ENCODE measurements at places on chromosomes 16 and 17.
A peak's percentile ranks its signal among the peaks of the same experiment; 100 is the strongest.

DNA sequence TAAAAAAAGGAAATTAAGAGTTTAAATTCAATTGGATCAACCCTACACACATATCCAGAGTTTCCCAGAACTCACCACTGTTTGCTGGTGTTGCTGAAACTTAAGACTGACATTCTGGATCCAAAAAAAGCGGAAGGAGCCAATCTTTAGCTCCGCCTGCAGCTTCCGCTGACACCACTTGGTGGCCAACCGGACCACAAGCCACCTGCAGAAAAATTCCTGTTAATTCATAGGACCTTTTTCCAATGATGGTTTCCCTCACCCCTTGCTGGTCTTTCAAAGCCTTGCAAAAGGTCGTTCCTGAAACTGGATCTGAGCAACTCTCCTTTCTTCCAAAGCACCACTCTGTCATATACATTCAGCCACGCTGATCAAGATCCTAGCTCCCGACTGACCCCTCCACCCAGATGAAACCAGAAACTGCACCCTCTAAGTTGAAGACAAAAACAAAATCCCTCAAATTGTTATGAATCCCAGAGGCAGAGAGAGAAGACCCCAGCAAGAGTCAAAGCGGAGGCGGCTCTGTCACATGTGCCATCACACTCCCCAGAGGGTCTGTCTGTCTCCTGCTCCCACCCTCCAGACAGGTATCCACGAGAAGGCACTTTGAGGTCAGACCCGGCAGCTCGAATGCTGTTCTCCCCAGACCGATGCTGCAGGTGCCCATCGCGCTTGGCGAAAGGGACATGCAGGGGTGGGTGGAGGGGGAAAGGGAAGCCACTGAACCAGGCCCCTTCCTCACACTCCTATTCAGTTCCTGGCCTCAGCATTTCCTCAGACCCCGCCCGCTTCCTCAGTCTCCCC is 773 bp downstream of the BLTP2 start:
- DNase-seq: peak; percentile 67

DNA sequence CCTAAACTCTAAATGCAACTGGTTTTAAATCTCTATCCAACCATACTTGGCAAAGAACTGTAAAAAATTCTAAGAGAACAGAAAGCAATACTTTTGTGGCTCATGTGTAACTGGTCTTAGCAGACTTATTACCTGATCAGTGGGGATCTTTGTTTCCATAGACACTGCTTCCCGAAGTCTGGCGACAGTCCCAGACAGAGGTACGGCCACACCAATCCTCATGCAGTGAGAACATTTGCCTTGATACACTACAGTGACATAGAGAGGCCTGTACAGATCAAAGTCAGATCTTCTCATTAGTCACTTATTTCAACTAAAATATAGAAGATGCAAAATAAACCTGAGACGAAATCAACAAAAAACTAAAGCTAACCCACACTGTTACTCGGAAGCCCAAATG is 43.9 kb downstream of the USP31 start:
- no peak for DNase-seq

DNA sequence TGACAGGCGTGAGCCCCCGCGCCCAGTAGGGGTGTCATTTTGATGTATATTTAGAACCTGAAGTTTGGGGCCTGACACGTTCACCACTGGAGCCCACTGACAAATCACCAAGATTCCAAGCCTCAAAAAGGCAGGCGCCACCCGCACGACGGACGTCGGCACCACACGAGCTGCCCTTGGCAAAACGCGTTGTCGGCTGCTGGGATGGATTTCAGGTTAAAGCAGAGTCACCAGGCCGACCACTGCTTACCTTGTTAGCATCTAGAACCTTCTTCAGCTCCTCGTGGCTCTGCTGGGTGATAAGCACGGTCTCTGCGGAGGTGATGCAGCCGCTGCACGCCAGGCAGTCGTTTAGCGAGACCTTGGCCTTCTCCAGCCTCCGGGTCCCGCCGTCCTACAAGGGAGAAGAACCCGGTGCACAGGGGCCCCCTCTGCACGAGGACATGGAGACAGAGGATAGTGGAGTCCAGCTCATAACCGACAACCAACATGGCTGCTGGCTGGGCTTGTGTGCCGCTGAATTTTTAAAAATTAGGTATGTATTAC is 3.8 kb downstream of the CIAO3 start:
- no peak for DNase-seq

GRCh38 chr16:17334096-17334495 is 136.7 kb downstream of the XYLT1 start:
- no peak for DNase-seq

- no peak for DNase-seq
Measured at GRCh38 chr17:43015579-43015978, 6.6 kb downstream of the VAT1 start.

DNA sequence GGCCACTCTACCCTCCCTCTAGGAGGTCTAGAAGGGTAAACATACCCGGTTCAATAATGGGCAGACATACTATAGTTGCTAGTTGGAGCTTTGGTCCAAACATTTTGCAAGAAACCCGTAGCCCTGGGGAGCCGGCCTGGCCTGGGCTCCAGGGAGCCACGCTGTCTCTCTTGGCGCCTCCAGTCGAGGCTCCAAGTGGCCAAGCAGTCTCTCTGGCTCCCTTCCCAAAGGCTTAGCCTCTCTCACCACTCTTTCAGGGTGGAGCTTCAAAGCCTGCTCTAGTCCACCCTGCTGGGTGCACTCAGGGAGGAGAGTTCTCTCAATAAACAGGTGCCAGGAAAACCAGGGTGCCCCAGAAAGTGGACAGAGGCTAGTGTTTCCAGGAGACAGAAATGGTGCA is 32.2 kb downstream of the RCVRN start:
- no peak for DNase-seq

DNA sequence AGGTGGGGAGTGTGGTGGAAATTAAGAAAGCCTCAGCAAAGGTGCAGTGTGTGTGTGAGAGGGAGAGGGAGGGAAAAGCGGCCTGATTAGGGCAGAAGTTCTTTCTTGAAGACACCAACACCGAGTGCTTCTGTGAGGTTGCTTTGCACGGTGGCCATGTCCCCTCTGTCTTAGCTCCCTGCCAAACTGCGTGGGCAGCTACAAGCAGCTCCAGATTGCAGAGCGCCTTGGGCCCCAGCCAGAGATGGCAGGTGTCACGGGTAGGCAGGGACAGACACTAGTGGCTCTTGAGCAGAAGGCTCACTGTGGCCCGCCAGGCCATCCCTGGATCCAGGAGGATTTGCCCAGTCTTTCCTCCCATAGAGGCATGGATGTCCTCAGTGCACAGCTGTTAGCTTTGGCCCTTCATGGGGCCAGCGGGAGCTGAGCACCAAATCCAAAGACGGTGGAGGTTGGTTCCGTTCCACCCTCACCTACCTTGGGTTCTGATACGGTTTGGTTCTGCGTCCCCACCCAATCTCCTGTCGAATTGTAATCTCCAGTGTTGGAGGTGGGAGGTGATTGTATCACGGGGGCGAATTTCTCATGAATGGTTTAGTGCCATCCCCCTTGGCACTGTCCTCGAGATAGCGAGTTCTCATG is 21.4 kb downstream of the KIAA0513 start:
- no peak for DNase-seq

DNA sequence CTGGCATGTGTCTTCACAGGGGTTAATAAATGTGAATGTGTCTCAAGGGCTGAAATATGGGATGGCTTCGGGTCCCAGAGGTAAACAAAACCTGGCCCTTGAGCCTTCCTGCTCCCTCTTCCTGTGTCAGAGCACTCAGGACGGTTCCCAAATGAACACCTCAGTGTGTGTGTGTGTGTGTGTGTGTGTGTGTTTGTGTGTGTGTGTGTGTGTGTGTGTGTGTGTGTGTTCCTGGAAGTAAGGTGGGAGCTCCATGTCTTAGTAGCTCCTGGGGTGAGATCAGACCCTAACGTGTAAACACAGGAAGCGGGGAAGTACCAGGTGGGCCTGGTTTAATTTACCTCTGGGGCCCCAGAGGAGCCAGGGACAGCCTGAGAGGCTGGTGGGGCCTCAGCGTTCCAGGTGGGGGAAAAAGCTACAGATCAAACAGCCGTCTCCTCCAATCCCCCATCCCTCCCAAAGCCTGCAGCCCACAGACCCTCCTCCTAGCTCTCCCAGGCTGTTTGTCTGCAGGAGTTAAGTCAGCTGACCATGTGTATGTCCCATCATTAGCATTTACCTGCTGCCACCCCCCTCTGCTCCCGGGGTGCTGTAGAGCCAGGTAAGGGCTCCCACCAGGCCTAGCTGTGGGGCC is 6.1 kb downstream of the KIF19 start:
- DNase-seq: no peak

DNA sequence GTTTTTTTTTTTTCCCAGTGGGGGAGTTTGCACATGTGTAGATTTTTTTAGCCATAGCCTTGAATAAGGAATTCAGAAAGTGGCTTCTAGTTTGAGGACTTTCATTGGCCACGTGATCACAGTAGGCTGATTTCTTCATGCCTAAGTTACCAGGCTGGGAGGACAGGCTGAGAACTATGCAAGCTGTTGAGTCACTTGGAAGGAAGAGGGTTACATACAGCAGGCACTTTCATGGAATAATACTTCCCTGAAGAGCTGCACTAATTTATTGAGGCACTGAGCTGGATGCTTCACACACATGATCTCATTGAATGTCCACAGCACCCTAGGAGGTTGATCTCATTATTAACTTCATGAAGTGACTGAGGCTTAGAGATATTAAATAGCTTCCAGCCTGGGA is 22.8 kb downstream of the PRKCB start:
- DNase-seq: no peak

DNA sequence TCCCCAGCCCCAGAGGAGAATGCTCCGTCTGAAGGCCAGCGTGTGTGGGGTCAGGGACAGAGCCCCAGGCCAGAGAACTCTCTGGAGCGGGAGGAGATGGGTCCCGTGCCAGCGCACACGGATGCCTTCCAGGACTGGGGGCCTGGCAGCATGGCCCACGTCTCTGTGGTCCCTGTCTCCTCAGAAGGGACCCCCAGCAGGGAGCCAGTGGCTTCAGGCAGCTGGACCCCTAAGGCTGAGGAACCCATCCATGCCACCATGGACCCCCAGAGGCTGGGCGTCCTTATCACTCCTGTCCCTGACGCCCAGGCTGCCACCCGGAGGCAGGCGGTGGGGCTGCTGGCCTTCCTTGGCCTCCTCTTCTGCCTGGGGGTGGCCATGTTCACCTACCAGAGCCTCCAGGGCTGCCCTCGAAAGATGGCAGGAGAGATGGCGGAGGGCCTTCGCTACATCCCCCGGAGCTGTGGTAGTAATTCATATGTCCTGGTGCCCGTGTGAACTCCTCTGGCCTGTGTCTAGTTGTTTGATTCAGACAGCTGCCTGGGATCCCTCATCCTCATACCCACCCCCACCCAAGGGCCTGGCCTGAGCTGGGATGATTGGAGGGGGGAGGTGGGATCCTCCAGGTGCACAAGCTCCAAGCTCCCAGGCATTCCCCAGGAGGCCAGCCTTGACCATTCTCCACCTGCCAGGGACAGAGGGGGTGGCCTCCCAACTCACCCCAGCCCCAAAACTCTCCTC is 10.4 kb downstream of the CX3CL1 start:
- DNase-seq: no peak

DNA sequence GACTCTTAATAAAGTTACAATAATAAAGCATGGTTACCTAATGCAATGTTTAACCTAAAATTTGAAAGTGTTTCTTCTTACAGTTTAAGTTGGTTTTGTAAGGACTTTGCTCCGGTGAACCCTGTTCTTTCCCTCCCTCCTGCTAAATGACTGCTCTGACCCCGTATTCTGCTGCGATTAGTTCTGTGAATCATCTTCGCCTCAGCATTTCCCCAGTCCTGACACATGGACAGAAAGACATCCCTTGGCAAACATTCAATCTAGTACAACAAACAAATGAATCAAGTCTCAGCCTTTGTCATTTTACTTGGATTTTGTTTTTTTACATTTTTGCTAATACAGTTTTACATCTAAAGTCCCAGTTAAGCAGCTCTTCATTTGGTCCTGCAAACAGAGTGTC is 15.4 kb downstream of the KCNJ2 start:
- DNase-seq: no peak

GRCh38 chr17:20991276-20992037 is 51.4 kb downstream of the USP22 start:
- no peak for DNase-seq

- DNase-seq: no peak
Measured at GRCh38 chr16:2711370-2712062, 8.5 kb downstream of the PRSS27 start.

DNA sequence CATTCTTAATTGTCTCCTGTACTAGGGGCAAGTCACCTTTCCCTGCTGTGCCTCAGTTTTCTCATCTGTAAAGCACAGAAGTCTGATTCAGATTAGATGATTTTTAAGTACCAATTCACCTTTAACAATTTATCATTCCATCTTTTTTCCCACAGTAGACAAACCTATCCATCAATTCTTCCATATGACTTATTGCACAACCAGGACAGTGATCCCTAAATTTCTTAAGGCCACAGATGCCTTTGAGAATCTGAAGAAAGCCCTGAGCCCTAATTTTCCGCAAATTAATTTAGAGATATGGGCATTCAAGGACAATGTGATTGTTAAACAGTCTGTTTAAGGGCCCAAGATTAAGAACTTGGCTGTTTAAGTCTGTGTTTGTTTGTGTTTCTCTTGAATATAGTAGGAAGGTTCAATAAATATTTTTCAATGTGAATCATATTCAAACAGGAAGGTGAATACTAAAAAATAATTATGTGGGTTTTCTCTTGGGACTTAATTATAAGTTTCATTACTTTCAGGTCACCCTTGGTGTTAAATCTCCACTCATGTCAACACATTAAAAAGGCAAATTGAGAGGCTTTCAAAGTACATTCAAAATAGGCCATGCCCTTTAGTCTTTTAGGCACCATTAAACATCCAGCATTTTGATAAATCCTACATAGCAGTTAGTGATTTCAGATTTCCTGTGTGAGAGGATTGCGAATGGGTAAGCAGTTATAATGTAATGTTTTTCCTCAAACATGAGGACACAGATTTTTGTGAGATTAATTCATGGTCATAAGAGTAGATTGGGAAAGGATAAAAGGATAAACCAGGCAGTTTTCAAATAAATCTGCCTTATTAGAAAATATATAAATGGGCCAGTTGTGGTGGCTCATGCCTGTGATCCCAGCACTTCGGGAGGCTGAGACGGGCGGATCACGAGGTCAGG is 34.9 kb upstream of the MMD start:
- DNase-seq: no peak

DNA sequence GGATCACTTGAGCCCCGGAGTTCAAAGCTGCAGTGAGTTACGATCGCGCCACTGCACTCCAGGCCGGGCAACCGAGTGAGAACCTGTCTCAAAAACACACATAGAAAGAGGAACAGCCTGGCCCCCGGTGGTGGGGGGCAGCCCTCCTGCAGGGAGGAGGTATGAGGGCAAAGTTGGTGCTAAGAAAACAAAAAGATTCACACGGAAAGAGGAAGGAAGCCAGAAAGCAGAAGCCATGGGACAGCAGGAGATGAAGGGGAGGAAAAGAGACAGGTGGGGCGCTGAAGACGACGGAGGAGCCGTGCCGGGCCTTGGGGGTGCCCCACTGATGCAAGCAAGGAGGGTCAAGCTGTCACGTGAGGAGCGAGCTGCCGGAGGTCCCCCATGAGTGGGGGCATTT is 8.2 kb upstream of the C16orf74 start:
- DNase-seq: no peak

- DNase-seq: no peak
Measured at GRCh38 chr16:89544113-89544512, 16.4 kb upstream of the RPL13 start.

GRCh38 chr16:26456074-26456473 is 610.7 kb upstream of the C16orf82 start:
- DNase-seq: no peak

- DNase-seq: no peak
Measured at GRCh38 chr16:85549766-85550421, 63.2 kb upstream of the GSE1 start.

Measured in T47D (cell line).